ENCODE measurements at places on chromosomes 11 and 22.

DNA sequence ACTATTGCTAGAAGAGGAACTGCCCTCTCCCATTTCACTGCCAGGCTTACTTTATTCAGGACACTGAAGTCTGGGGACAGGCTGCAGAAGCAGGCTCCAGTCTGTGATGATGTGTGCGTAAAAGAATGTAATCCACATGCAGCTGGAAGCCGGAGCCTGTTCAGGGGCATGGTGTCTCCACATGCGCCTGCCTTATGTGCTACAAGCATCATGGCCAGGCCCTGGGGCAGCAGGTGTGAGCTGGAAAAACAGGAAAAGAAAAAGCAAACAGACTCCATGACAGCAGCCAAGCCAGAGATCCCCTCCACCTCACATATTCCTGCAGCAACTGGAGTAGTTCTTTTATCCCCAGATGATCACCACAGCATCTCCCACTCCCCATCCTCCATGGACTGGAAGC lies 33.4 kb downstream of the ARFGAP2 start:
- no peak for DNase-seq

DNA sequence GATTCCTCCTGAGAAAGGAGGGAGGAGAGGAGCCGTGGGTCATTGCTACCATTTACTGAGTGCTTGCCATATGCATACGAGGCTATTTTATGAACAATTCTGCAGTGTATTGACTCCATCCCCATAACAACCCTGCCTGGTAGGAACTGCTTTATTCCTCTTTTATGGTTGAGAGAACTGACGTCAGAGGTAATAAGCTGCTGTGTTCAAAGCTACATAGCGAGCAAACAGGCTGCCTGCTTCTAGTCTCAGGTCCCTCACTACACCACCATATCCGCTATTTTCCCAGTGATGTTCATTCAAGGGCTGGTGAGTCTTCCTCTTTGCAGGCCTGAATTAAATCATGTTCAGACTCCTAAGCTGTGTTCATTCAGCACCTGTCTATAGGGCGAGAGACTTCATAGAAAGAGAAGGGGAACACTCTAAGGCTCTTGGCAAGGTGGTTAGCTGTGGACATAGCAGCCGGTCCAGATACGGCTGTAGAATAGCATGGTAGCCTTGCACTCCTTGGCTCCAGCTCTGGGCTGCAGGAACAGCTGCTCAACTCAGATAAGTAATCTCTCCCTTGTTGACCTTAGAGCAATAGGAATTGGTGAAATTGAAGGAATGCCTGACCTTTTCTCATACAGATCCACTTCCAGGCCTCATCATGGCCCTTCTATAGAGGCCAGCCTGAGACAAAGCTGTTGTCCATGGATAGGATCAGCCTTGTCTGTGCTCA lies 82.6 kb downstream of the MICAL2 start:
- DNase-seq = no peak

GRCh38 chr11:16604794-16605388 lies 133.6 kb upstream of the C11orf58 start:
- DNase-seq = no peak

GRCh38 chr11:3849297-3849874 lies 6.1 kb upstream of the STIM1 start:
- DNase-seq = no peak

DNA sequence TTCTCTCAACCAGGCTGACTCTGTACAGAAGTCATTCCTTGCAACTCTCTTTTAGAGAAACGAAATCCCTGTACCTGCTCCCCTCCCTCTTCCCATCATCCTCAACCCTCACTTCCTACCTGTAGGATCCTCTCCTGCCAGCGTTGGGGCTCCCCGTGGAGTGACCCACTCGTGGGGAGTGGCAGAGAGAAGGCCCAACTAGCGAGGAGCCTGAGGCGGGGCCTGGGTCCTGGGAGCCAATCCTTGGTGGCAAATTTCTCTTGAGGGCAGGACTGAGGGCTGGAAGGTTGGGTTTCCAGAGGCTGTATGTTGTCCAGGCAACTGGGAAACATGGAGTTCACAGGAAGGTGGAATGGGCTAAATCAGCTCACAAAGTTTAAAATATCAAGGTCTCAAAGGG lies 10.4 kb downstream of the NHERF4 start:
- DNase-seq = no peak

GRCh38 chr11:35786188-35786587 lies 123.6 kb downstream of the TRIM44 start:
- no peak for DNase-seq

GRCh38 chr11:111604392-111605009 lies 2.3 kb downstream of the SIK2 start:
- no peak for DNase-seq

DNA sequence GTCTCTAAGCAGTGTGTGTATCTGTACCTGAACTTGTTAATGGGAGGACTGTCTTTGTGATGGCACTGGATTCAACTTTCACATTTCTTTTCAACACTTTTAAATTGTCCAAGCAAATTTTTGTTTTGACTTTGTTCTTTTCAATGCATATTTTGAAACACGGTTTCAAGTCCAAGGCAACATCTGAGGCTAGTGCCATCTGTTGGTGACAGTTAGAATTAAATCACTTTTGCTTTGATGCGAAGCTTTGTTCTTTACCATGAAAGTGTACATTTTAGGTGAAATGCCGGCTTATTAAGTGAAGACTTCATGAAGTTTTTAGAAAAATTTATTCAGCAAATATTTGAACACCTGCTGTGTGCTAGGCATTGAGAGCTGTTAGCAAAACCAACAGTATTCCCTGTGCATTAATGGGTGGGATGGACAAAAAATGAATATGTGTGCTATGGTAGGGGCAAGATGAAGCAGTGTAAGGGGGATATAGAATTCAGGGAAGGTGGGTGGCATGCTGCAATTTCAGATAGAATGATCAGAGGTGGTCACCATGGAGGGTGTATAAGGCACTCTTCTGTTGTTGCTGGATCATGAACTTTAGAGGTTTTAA lies 70.2 kb downstream of the DDX10 start:
- DNase-seq = no peak

GRCh38 chr22:46425016-46425415 lies 89.5 kb downstream of the TRMU start:
- no peak for DNase-seq

- no peak for DNase-seq
Observed at GRCh38 chr11:98589967-98590366, 430.8 kb upstream of the CNTN5 start.

GRCh38 chr22:19325296-19325948 lies 33.9 kb upstream of the CLTCL1 start:
- DNase-seq = no peak

- no peak for DNase-seq
Observed at GRCh38 chr11:45031912-45032519, 81.3 kb upstream of the TP53I11 start.

DNA sequence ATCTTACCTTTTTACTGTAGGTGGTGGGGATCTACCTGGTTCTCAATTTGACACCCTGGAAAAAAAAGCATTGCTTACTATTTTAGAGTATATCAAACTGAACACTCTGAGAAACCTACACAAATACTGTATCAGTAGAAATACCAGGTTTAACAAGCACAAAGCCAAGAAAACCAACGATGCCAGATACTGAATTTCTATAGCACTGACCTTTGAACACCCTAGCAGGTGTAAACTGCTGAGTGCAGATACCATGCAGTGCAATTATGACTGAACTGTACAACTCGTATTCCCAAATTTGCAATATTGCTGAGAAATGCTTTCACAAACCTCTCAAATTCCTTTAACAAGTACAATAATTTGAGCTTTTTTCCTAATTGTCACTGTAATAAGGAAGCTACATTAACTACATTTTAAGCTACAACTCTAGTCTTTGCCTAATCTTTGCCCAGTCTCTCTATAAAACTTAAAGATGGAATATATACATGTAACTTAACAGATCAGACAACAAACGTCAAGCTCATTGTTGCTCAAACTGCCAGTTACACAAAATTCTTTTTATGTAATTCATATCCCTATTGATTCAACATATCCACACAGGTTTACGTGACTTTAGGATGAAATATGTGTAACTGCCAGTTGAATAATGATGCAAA lies 8.9 kb downstream of the TAF1D start:
- DNase-seq = no peak

GRCh38 chr11:66227700-66228099 lies 40.7 kb upstream of the RAB1B start:
- DNase-seq = no peak

DNA sequence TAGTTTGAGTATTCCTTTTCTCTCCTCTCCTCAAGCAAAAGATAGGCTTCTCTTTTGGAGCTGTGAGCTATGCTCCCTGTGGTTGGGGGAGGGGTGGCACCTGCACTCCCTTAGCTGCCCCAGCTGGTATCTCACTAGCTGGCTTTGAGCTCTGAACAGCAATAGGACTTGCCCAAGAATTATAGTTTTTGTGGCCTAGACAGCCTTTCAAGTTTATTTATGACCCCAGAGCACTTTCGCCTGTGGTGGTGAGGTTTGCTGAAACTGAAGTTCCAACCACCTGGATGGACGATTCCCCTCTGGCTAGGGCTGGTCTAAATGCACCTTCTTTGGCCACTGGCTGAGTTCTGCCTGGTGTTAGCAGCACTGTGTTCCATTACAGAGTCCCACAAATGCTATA lies 37.1 kb upstream of the SLC37A2 start:
- DNase-seq = no peak

GRCh38 chr11:23897453-23898286 lies 599.2 kb upstream of the LUZP2 start:
- no peak for DNase-seq

GRCh38 chr22:47816121-47816862 lies 1053.8 kb downstream of the TBC1D22A start:
- DNase-seq = no peak

- peak; percentile 13 for DNase-seq
Observed at GRCh38 chr11:17979770-17980371, 33.0 kb downstream of the SERGEF start.

- no peak for DNase-seq
Observed at GRCh38 chr22:44336962-44337677, 24.4 kb upstream of the SHISAL1 start.

- no peak for DNase-seq
Observed at GRCh38 chr11:74299015-74299414, 12.4 kb downstream of the P4HA3 start.

DNA sequence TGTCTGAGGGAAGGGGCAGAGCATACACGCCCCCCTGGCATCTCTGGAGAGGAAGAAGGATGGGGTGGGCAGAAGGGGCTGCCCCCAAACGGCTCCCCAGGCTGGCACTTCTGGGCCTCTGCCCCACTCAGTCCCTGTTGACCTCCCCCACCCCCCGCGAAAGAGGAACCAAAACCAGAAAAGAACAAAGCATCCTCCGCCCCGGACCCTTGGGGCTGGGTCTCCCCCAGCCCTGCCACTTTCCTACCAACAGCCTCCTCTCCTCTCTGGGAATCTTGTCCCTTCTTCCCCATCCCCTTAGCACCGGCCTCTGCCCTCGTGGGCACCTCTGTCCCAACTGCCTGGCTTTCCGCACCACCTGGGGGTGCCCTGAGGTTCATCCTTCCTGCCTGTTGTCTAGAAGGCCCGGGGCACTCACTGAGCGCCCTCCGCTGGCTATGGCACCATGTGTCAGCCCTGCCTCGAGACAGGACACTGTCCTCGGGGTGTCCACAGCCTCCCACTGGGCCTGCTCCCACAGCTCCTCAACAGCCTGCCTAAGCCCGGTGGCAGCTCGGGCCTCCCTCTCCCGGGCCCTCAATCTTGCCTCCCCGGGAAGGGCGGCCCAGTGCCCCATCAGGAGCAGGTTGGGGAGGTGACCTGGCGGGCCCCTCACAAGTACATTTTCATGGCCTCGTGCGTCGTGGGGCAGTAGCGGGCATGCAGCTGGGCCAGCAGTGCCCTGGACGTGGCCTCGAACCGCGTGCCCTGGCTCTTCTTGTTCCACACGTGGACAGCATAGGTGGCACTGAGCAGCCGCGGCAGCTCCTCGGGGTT lies 28.2 kb downstream of the A4GALT start:
- DNase-seq = no peak

GRCh38 chr11:124915541-124916369 lies 3.3 kb upstream of the HEPN1 start:
- no peak for DNase-seq

GRCh38 chr11:134740590-134741261 lies 328.7 kb upstream of the B3GAT1 start:
- DNase-seq = no peak

GRCh38 chr11:69808667-69809086 lies 10.5 kb downstream of the FGF3 start:
- no peak for DNase-seq

- DNase-seq = no peak
Observed at GRCh38 chr11:122186439-122187080, 70.5 kb upstream of the BLID start.

DNA sequence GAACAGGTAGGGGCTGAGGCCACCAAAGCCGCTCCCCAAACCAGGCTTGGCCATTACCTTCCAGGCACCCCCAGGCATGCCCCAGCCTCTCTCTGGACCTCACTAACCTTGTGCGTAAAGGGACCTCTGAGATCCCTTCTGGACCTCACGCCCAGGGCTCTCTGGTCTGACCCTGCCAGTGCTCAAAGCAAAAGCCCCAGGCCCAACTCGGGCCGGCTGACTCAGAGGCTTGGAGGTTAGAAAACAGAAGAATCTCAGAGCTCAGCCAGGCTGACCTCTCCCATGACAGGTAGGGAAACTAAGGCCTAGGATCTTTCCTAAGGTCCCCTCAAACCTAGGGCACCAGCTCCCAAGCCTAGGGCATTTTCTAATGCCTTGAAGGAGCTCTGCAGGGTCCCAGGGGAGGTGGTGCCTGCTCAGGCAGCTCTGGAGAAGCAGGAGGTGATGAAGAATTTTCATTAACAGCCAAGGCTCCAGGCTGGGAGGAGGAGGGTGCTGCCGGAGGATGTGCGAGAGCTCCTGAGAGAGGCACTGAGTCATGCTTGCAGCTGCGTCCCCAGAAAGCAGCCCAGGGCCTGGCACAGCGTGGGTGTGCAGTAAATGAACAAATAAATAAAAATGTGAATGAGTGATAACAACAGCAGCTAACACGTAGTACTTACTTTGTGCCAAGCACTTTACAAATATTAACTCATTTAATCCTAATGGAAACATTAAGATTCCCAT lies 25.6 kb downstream of the ARRB1 start:
- DNase-seq = peak; percentile 76

GRCh38 chr11:10746871-10747270 lies 4.2 kb upstream of the CTR9 start:
- no peak for DNase-seq

DNA sequence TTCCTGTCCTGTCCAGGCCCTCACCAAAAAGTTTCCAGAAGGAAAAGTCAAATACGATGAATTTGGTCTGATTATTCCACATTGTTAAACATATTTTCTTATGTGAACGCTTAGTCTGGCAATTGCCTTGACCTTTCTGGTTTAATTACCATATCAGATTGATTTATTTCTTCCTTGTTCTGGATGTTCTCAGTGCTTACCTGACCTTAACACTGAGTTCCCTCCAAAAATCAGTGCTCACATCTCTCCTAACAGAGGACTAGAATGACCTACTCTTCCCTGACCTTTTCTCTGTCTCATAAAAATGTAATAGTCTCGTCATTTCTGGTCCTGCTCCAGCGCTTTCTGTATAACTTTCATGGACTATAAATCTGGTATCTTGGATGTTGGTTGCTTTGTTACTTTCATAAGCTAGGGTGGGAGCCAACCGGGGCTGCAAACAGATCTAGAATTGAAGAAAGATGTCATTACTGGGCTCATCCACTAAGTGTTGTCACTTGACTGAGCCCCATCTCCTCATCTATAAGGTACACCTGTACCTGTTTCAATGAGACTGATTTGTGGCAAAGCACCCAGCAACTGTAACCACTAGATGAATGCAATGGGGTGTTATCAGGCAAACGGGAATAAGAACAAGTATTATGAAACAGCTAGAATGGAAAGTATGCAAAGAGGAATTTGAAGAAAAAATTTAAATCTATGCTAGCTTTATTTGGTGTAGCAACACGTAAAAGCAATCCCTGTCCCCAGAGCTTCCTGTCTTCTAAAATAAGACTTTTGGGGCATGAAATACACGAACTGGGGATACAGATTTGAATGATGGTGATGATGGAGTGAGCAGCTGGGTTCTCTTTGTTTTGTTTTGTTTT lies 2.4 kb downstream of the FADS2 start:
- DNase-seq = no peak
